Esophagus mucosa (tissue), 1 donor: ENCODE measurements at places on chromosomes 16 and 17.

DNA sequence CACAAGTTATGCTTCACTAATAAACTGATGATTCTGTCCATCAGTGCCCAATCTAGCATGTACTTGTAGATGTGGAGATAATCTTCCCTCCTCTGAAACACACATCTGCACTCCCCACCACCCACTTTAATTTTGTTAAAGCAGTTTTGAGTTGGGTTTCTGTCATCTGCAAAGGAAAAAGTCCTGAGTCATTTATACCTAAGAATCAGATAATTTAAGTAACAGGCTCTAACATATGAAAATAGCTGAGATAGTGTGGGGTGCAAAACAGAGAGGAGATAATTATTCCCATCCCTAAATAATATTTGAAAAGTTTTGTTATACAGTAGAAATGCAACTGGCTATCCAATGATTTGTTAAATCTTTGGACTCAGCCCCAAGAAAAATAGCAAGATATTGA, 67.7 kb upstream of the ALOX12 start:
- ATAC-seq = no peak

DNA sequence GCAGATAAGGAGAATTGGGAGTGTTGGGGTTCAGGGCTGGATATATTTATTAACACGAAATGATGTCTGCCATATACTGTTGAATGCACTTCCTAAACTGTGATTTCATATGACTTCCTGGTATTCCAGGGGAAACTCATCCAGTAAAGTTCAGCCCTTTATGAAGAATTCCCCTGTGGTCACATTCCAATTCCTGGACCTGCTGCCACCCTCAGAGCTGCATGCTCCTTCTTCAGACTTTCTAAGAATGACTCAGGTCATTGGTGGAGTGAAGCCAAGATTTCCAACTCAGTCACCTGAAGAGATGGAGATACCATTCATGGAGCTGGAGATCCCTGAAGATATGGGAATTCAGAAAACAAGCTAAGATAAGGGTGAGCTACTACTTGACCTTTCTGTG, 114.2 kb upstream of the TMEM97 start:
- no peak for ATAC-seq

DNA sequence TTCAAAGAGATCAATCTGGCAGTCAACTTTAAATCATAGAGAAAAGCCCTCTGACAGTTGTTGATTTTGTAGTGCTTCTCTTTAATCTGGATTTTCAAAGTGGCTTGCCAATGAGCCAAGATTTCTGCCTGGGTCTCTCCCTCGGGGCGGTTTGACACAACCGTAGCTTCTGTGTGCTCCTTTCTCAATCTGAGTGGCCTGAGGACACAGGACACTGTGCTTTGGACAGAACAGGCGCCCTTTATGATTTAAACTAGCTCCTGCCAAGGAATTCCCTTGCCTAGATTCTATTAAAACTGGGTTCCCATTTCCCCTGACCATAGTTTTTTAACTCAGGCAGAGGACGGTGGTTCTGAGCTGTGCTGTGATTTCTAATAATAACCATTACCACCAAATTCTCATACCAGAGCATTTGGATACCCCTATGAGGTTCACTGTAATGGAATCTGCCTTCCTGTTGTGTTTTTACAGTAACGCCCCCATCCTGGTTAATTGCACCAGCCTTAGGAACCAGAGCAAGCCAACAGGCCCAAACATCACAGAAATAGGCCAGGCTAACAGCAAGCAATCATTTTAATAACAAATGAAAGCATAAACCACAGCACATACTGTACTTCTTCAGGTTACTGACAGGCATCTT, 4.0 kb downstream of the ZFHX3 start:
- no peak for ATAC-seq

- ATAC-seq = no peak
Observed at GRCh38 chr17:3896108-3896967, 3.5 kb upstream of the CAMKK1 start.

DNA sequence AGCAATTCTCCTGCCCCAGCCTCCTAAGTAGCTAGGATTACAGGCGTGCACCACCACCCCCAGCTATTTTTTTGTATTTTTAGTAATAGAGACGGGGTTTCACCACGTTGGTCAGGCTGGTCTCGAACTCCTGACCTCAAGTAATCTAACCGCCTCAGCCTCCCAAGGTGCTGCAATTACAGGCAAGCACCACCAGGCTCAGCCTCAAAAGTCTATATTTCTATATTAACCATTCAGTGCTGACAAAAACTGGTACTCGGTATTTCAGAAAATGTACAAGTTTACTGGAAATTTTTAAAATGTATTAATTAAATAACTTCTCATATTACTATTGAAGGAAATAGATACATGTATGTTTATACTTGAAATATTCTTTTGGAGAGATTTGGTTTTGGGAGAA, 1.4 kb upstream of the HEXD start:
- ATAC-seq = no peak
